ENCODE measurements at places on chromosomes 12 and 14.

DNA sequence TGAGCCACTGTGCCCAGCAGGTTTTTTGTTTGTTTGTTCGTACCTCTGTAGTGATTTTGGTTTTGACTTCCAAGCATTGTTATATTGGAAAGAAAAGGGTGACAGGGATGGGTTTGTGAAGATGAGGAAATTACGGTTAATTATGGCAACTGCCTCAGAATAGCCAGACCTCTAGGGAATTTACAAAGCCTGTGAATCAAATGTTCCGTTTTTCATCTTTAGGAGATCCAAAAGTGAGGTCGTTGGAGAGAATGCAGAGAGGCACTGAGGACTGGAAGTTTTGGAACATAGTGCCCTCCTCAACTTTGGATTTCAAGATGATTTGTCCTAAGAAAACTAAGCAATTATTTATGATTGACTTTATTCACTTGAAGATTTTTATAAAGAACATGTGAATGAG, 54.5 kb upstream of the EVL start:
- DNase-seq: no peak

DNA sequence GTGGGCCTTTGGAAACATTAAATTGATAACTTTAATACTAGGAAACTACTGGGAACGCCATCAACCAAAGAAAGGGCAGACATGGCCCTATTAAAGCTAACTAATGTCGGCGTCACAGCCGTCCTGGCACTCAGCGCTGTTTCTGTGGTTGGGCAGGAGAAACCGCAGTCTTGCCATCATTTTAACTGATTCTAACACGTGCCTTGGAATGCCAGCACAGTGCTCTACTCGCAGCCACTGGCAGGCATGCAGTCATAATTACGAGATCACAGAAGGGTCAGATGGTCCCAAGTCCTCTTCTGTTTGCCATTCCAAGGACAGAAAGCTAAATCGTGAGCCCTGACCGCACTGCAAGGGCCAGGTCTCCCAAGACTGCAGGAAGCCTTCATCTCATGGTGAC, 75.2 kb downstream of the RIMBP2 start:
- no peak for DNase-seq

DNA sequence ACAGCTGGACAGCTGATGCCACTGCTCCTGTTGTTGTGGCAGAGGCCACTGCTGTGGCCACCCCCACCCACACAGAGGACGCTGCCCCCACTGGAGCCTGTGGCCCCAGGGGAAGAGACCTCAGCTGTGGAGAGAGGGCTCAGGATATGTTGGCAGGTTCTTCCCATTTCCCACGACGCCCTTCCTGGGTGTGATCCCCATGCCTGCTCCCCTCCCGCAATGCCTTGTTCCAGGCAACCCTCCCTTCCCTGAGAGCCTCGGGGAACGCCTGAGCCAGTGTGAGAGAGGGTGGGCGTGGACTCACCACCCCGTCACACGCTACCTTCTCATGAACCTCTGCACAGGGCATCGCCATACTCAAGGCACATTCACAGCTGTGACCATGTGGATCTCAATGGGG, 5.7 kb upstream of the KRT82 start:
- no peak for DNase-seq

GRCh38 chr12:95204141-95204866, 13.0 kb downstream of the FGD6 start:
- DNase-seq: peak; percentile 67

GRCh38 chr14:104267895-104268294, 129.5 kb downstream of the KIF26A start:
- no peak for DNase-seq

GRCh38 chr14:52315355-52315718, 1.2 kb downstream of the PTGER2 start:
- DNase-seq: no peak

DNA sequence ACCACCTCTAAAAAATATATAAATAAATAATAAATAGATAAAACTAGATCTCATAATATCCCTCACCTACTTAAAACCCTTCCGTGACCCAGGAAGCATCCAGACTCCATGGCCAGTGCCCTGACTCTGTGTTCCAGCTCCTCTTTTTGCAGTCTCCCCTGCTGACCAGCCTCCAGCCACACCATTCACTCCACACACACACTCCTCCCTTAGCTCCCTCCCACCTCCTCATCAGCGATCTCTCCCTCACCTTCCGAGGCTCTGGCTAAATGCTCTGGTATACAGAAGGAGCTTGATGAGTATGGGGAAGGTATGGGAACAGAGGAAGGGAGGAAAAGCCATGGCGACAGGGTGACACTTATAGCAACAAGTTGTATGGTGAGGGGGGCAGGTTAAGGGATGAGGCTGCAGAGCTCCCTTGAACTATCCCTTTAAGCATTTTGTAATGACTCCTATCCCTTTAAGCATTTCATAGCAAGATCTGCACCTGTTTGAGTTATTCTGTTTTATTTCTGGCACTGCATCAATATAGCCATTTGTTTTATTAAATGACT, 26.1 kb upstream of the EIF4B start:
- no peak for DNase-seq

- no peak for DNase-seq
These were observed 89.3 kb upstream of the MED13L start for GRCh38 chr12:116366824-116367223.

- no peak for DNase-seq
These were observed 813.4 kb downstream of the LRFN5 start for GRCh38 chr14:42420071-42420470.

DNA sequence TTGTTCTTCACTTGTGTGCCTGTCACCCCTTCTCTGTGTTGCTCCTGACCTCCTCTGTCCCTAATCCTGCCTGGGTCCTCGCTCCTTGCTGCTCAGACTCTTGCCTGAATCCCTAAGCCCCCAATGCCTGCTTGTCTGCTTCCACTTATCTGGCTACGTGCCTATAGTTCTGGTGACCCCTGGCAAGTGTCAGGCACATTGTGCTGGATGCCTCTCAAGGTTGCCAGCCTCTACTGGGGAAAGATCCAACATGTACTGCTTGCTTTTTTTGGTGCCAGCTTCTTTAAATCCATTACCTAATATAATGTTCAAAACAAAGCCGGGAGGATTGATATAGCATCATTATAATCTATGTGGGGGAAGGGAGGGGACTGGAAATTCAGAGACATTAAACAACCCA, 448.0 kb upstream of the CCDC196 start:
- no peak for DNase-seq

GRCh38 chr12:118371321-118372282, 1.1 kb downstream of the TAOK3 start:
- DNase-seq: no peak

DNA sequence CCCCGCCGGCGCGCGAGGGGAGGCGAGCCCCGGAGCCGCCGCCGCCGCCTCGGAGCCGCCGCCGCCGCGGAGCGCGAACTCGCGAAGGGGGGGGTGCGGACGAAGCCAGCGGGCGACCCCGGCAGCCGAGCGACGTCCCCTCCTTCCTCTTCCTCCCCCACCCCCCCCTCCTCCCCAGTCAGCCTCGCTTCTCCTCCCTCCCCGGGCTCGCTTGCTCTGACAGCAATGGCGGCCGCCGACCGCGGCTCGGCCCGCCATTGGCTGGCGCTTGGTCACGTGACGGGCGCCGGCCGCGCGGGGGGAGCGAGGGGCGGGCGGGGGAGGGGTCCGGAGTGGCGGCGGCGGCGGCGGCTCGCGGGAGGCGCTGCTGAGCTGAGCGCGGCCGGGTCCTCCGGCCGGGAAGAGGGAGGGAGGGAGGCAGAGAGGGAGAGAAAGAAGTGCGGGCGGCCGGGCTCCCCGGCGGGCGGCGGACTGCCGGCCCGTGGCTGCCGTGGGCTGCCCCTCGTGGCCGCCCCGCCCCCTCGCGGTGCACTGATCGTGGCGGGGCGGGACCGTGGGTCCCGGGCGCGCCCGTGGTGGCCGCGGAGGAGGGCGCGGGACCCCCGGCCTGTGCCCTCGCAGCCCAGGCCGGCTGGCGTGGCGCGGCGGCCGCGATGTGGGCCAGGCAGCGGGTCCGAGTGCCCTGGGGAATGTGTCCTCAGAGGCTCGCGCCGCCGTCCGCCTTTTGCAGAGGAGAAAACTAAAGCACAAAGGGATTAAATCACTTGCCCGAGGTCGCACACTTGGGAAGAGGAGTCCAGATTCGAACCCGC, at the start of gene MED13L:
MED13L (minus strand) TSS at position 227 of the 812 bp plus-strand sequence. CDS start 562 bp downstream, outside the sequence.
- peak; percentile 92 for DNase-seq

DNA sequence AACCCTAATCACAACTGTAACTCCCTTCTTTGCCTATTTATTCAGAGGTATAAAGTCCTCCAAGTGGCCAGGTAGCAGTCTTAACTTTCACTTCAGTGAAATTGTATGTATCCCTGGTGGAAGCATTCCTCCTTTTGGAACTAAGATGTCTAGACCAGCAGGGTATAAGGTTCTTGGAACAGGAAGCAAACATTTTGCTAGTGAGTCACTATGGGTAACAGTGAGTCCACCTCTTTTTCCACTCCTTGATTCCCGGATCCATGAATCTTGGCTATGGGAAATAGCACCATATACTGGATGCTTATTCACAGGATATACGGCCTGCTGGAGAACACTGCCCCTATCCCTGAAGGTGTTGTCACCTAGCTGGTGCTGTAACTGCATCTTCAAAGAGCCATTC, 80.2 kb downstream of the KCNA5 start:
- DNase-seq: no peak

GRCh38 chr14:61322011-61322798, 826 bp downstream of the PRKCH start:
- no peak for DNase-seq

GRCh38 chr12:54341378-54342300, 16.7 kb downstream of the COPZ1 start:
- DNase-seq: no peak

DNA sequence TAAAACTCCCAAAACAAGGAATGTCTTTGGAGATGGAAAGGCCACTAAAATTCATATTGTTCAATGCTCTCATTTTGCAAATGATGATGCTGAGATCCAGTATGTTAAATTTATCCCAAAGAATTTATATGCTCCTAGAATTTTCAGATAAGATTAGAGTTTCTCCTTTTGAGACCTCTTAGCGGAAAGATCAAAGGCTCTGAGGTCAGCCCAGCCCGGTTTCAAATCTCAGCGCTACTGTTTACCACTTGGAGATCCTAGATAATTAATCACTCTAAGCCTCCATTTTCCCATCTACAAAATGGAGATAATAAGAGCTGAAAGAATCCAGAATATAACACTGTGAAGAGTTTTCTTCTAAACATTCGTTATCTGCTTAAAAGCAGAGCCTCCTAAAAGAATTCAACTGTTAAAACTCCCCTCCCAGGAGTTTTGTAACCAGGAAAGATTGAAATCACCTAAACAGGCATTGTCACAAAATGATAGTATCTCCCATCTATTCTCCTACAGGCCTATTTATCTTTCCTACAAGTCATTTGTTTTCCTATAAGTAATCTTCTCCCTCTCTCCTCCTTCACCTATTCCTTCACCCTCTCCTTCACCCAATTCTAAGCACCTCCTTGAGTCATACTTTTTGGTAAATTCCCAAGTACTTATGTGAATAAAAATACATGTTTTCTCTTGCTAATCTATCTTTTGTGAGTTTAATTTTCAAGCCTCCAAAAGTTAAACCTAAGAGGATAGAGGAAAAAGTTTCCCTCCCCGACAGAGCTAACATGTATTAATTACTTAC, 16.7 kb downstream of the DUSP6 start:
- DNase-seq: no peak

DNA sequence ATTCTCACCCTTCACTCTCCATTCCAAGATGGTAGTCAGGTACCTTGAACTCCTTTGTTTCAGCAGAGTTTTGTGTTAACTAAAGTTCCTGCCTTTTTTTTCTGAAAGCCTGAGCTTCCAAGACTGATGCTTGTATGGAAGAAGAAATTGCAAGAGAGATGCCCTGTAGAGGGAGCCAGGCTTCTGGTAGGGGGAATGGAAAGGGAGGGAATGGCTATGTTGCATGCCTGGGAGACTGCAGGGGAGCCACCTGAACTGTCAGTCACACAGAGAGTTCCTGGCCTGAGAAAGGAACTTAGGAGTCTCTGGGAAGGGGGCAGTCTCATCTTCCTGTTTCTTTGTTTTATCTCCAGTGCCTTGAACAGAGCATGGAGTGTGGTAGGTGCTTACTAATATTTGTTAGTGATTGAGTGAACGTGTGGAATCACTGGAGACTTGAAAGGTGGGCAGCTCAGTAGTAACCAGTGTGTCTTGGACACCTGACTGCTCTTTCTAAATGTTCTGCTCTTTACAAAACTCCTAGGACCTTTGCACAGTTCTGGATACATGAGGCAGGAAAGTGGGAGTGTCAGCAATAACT, 132.2 kb downstream of the ANO4 start:
- no peak for DNase-seq

- no peak for DNase-seq
These were observed 856 bp upstream of the EIF4B start for GRCh38 chr12:53005215-53005985.

GRCh38 chr14:66000766-66001165, 485.4 kb upstream of the CCDC196 start:
- no peak for DNase-seq

- DNase-seq: no peak
These were observed 19.4 kb upstream of the FLVCR2 start for GRCh38 chr14:75559045-75559444.

DNA sequence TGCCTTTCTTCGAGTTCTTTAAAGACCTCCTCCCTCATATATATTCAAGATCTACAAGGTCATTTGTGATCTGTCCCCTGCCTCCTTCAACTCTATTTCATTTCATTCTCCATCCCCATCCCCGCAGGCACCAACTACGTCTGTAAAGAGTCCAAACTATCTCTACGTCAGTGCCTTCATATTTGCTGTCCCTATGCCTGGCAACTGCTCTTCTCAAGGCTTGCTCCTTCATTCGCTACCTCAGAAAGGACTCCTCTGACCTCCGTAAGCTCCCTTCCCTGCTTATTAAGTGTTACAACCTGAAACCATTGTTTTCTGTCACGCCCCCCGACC, 650 bp downstream of the LLPH start:
- DNase-seq: no peak

GRCh38 chr12:104682790-104683279, 226.1 kb downstream of the CHST11 start:
- no peak for DNase-seq

DNA sequence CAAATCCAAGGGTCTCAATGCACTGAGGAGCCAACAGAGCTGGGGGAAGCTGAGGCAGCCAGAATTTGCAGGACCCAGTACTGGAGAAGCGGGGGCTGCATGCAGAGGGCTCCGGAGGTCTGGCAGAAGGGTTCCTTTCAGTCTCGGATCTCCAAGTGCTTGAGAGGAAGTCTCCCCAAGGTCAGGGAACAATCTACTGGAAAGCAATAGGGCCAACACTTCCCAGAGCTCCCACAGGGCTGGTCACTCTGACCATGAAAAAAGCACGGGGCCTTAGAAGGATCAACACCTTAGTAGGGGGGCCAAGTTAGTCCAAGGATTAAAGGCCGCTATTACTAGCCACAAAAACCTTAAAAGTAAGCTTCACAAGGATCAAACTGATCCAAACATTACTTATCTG, 31.7 kb downstream of the SPPL3 start:
- no peak for DNase-seq

DNA sequence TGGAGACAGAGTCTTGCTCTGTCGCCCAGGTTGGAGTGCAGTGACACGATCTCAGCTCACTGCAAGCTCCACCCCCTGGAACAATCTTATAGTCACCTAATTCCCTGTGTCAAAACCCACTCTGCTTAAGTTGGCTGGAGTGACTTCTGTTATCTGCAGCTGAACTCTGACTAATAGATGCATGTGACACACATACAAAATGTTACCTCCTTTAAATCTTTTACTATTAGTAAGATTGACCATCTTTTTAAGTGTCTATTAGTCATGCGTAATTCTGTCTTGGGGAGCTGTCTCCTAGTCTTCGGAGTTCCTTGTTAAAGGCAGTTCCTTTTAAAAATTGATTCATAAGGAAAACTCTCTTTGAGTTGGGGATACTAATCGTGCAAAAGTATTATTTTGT, 7.4 kb downstream of the IFI27L1 start:
- no peak for DNase-seq

GRCh38 chr12:80018119-80018518, 81.2 kb upstream of the OTOGL start:
- DNase-seq: no peak

Measured in HTR-8/SVneo (cell line).